GDM1 (cell line): ENCODE measurements at places on chromosomes 11 and 22.

- DNase-seq: peak; percentile 21
Measured at GRCh38 chr11:44927174-44927661, 23.5 kb downstream of the TP53I11 start.

DNA sequence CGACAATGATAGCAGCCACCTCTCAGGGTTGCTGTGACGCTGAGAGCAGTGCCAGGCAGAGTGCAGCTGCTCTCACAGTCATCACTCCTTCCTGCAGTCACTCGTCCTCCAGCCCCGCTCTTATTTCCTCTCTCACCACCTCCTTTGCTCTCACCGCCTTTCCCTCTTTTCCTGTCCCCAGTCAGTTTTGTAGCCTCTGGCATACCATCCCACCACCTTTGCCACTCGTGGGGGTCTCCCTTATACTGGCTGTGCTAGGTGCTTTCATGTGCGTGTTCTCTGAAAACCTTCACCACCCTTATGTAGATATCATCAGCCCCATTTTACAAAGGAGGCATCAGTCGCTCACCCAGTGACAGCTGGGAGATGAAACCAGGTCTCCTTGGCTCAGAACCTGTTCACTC, 19.3 kb upstream of the ST3GAL4 start:
- DNase-seq: no peak

DNA sequence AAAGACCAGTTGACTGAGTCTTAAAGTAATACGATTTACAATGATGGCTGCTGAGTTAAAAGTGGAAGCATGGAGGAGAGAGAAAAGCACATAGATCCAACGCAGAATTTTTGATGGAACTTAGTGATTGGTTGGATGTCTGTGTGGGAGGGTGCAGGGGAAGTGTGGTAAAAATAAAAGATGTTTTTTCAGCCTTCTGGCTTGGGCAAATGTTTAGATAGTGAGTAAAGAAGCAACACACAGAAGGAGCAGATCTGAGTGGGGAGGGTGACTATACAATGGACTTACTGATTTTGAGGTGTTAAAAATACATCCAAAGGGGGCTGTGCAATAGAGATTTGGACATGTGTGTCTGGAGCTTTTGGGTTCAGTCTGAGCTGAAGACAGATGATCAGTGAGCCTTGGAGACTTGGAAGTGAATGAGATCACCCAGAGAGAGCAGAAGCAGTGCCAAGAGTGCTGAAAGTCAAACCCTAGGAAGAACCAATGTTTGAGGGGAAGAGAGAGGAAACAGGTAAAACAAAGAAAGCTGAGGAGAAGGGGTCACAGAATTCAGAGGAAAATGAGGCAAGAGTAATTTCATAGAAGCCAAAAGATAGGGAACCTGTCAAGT, 8.6 kb downstream of the GRIA4 start:
- DNase-seq: no peak

- DNase-seq: no peak
Measured at GRCh38 chr11:79209540-79210266, 231.1 kb downstream of the TENM4 start.

DNA sequence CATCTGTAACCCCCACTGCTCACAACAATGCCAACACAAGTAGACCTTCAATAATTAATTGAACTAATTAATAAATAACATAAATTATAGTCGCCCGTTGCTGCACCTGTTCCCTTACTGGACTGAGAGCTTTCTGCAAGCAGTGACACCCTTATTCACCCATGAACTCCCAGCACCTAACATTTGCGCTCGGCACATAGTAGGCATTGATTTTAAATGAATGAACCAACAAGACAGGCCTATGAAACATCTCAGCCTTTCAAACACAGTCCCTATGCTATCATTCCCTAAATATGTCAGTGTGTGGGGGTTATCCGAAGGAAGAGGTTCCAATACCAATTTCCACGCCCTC, 1.1 kb downstream of the THAP12 start:
- no peak for DNase-seq

GRCh38 chr11:14267861-14268635, 90.9 kb downstream of the RRAS2 start:
- DNase-seq: no peak

- DNase-seq: no peak
Measured at GRCh38 chr11:83272627-83273026, 13.5 kb downstream of the CCDC90B start.

DNA sequence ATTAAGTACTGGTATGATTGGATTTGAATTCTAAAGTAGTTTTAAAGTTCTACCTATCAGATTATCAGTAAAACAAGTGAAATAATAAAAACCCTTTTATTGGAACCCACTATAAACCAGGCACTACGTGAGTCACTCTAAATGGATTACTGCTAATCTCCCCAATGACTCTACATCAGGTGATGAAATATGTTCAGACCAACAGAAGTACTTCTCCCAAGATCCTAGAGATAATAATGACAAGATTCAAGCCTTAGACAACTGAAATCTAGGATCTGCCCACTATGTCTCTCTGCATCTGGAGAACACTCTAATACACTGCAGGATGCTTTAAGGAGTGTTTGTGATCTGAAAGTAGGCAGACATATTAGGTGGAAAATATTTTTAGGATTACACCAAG, 652.1 kb upstream of the CHORDC1 start:
- no peak for DNase-seq

- DNase-seq: no peak
Measured at GRCh38 chr11:76786441-76787014, 3.4 kb downstream of the TSKU start.

DNA sequence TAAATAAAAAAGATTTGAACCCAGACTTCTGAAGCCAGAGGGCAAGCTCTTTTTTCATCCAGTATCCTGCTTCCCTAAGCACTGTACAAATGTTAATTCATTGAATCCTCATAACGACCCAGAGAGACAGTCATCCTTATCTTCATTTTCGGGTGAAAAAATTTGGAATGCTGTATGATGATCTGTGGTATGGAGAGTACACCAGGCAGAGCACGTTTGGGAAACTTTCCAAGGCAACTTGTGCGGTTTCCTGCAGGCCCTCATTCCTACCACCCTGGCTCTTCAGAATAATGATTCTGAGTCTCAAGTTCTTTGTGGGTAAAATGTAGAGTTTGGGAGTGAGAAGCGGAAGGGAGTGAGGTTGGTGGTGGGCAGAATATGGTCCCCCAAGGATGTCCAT, 177.9 kb upstream of the CADM1 start:
- no peak for DNase-seq

- no peak for DNase-seq
Measured at GRCh38 chr11:119741369-119742262, 12.6 kb upstream of the NECTIN1 start.

- DNase-seq: no peak
Measured at GRCh38 chr11:10348650-10349280, 43.9 kb downstream of the ADM start.

GRCh38 chr22:49026494-49027367, 800.9 kb downstream of the BRD1 start:
- DNase-seq: no peak

GRCh38 chr11:123477205-123477907, 47.3 kb downstream of the GRAMD1B start:
- DNase-seq: no peak

DNA sequence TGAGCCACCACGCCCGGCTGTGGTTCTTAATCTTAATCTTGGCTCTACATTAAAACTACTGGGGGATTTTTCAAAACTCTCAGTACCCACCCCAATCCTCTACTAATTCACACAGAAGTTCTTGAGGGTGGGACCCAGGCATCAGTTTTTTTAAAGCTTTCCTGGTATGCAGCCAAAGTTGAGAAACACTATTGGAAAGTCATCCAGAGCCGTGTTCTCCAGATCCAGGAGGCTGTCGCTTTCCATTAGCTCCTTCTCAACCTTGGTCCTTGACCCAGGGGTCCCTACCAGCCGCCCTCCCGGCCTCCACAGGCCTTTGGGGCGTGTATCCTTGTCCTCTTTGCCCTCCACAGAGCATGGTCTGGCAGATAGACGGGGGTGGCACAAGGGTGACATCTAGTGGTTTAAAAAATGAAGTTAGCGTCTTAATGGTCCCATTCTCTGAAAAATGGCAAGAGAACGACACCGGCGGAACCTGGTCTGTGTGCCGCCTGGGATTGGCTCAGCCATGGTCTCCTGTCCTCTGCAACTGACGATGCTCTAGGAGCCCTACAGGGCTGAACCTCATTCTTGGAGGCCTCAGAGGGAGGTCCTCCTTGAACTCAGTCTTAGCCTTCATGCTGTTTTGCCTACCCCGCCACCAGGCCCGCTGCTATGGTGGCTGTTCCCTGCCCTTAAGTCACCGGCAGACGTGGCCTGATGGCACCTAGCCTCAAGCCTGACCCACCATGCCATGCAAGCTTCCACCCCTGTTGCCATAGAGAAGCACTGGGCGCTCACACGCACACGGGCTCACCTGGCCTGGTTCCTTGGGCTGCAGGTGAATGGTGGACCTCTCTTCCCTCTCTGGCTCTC, 152.0 kb upstream of the SYN3 start:
- DNase-seq: no peak

GRCh38 chr11:27696961-27697360, 3.3 kb downstream of the BDNF start:
- no peak for DNase-seq

DNA sequence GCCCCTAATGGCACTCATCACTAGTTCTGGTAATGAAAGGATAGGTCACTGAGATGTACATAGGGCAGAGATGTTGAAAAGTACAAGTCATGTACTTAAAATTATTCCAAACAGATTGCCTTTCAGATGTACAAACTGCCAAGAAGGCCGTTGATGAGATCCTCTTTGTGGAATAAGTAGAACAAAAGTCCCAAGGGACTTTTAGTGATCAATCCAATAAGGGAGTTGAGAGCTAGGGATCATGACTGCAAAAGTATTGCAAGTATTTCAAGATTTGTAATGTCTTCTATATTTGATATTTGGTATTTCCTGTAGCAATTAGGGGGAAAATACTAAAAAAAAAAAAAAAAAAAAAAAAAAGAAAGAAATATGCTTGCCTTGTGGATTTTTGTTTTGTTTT, 82.2 kb downstream of the ATG16L2 start:
- no peak for DNase-seq

- DNase-seq: no peak
Measured at GRCh38 chr11:2085251-2086066, 53.7 kb downstream of the IGF2 start.

- DNase-seq: no peak
Measured at GRCh38 chr11:122101625-122102291, 14.3 kb downstream of the BLID start.

DNA sequence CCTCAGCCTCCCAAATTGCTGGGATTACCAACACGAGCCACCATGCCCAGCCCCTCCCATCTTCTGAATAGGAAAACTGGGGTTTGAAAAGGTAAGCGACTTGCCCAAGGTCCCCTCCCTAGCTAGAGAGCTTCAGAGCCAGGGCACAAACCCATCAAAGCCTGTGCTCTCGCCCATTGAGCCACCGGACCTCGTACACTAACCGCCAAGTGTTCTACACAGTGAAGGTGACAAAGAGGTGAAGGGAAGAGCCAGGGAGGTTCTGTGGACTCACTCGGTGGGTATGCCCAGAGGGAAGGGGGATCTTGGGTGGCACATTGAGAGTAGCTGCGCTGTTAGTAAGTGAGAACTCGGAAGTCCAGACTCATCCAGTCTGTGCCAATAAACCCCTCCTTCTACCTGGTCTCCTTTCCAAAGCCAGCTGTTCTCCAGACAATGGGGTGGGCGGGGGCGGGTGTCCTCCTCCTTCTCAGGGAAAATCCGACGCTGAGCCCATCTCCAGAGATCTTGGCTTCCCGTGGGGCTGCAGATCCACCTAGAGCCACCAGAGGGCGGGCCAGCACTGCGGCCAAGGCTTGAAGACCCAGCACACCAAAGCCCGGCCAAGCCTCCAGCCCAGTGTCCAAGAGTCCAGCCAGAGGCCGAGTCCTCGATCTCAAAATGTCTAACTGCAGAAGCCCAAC, 3.2 kb upstream of the RTN4RL2 start:
- DNase-seq: peak; percentile 57

GRCh38 chr22:50729391-50730012, 8.5 kb upstream of the ACR start:
- DNase-seq: no peak

- no peak for DNase-seq
Measured at GRCh38 chr11:134144744-134145143, 75.9 kb downstream of the JAM3 start.

- no peak for DNase-seq
Measured at GRCh38 chr11:35373284-35373933, 45.9 kb downstream of the SLC1A2 start.
